ENCODE measurements at places on chromosomes 2 and 18.

DNA sequence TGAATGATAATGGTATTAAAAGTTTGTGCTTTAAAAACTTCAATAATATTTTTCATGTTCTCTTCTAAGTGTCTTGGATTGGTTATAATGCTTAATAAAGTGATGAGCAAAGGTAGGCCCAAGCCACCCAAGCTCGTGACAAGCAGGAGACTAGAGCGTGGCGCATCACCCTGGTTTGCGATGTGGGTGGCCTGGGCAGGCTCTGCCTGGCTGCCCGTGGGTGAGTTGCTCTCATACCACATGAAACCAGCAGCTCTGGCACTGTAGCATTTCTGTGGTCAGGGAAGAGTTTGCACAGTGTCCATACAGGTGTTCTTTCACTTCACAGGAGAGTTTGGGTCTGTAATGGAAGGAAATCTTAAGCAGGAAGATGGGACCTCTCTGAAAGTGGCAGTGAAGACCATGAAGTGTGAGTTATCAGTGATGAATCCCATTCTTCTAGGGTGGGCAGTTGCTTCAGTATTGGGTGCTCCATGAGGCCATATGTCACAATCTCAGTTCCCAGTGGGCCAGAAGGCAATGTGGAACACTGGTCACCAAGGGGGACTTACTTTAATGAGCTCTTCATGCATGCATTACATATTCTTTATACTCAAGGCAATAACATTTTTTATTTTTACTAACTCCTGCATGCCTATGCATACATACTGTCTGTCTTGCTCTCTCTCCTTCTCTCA lies 51.4 kb upstream of the TMEM87B start:
- no peak for DNase-seq

- DNase-seq = no peak
Measured at GRCh38 chr2:236874866-236875481, 210.7 kb upstream of the COPS8 start.

- DNase-seq = no peak
Measured at GRCh38 chr2:156653675-156654074, 217.5 kb downstream of the GPD2 start.

DNA sequence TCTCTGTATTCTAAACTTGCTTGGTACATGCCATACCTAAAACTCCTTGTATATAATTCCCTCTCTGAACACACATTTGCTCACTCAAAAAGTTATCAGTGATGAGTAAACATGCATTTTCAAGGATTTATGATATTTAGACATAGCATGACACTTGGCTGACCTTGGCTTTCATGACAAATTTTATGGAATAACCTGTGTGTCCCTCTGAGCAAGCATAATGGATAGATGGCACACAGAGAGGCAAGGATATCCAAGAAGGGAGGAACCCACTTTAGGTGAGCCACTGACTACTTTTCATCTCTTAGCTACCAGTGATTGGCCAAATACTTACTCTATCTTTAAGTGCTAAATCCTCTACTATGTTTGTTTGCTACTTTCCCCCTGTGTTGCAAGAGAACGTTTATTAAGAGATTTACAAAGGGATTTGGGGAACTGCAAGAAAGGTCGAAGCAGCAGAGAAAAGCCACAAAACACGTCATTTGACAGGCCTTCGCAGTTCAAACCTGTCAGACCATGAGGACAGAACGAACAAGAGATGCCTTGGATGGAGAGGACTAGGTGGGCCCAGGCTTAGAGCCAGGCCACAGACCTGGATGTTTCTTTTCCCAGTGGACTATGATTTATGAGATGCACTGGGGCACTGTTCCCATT lies 379.9 kb downstream of the NBAS start:
- DNase-seq = no peak

DNA sequence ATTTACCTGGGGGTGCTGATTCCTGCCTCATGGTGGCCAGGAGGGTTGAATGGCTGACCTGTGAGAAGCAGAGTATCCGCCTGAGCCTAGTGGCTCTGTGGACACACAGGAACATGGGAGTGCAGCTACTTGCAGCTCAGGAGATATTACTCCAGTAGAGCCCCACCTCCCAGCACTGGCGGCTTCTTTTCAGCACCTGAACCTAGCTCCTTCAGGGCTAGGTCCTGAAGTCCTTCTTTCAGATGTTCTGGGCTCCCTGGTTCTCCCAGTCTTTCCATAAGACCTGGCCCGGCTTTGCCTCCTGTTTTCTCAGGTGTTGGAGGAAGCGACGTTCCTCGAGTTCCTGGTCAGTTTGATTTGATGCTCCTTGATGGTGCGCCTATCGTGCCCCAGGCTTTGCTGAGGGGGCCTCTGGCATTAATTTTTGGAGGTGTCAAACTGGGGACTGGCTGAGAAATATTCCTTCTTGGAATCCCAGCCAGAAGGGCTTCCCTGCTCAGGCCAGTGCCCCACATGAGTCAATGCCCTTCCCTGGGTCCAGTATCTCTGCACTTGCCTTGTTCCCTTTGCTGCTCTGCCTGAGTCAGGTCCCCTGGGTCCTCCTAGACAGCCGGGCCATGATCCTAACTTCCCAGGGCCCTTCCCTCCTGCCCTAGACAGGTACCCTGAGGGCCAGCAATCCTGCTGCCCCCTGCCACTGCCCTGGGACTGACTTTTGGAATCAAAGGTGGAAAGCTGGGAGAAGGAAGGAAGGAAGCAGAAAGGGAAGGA lies 110.7 kb upstream of the HAAO start:
- no peak for DNase-seq

DNA sequence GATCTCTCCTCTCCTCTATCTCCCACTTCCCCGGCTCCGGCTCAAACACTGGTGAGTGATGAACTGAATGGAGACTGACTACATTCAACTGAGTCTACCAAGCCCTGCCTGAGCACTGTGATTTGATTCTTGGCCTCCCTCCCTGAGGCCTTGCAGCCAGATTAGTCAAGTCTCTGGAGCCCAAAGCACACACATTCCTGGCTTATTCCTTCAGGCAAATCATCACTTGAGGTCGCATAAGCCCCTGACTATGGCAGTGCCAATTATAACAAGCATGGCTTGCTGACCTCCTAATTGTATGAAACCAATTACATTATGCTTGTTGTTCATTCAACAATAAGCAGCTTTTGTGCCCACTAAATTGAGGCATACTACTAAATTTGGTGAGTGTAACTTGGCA lies 34.6 kb downstream of the EFEMP1 start:
- DNase-seq = no peak

DNA sequence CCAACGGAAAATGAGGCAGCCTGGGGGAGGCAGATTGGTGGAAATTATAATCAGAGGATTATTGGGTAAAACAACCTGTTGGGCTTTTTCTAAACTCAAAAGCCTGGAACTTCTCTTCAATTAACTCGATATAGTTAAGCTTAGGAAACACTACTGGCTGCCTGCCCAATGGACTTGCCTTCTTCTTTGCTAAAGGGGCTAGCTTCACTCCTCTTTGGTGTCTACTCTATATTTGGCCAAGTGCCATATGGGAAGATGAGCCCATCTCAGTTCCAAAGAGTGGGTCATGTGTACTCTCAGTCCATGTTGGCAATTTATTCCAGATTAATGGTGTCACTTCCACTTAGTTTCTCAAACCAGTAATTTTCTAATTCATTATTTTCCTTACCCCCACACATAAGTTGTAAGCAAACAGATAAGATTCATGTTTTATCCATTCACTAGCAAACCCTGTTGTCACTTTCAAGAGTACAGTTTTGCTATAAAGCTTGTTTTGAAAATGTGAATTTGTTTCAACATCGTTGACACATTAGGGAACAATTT lies 34.3 kb downstream of the DARS1 start:
- DNase-seq = no peak

DNA sequence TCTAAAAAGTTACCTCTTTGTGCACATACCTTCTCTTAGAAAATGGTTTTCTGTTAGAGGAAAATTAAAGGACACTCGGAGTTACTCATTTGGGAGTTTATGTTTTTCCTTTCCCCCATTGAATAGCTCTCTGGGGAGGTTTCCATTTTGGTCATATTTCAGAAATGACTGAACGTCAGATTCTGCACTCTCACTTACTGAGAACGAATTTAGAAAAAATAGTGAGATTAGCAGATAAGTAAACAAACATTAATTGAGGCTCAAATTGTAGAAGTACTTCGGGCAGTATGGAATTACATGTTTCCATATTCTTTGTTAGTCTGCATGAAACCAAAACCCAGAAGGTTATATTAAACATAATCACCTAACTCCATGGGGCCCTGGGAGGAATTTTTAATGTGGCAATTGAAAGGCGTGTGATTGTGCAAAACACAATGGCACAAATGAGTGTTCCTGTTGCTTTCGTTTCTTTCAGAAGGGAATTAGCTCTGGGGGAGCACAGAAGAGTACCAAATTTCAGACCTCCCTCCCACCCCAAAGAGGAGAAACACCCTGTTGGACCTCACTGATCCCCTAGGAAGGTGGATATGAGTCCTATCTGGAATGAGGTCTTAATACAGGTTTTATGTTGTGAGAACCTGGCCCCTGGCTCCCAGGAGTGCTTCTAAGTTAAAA lies 212.3 kb downstream of the BCL2 start:
- DNase-seq = no peak

- DNase-seq = no peak
Measured at GRCh38 chr18:3345885-3346284, 84.0 kb downstream of the MYL12B start.

DNA sequence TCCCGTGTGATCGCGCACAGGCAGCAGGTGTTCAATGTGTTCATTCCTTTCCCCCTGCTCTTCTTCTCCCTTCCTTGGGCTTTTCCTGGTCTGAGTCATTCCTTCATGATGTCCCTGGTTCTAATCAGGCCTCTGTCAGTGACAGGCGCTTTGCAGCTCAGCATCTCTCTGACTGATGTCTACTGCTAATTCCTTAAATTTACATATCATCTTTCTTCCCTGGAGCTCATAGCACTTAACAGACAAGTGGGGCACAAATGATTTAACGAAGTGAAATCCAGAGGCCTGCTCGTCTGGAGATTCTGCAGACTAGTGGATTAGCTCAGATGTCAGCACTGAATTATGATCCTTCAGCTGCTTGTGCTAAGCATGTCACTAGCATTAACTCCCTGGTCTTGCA lies 77.9 kb downstream of the NRP2 start:
- no peak for DNase-seq

GRCh38 chr2:106117882-106118684 lies 76.0 kb downstream of the UXS1 start:
- no peak for DNase-seq

DNA sequence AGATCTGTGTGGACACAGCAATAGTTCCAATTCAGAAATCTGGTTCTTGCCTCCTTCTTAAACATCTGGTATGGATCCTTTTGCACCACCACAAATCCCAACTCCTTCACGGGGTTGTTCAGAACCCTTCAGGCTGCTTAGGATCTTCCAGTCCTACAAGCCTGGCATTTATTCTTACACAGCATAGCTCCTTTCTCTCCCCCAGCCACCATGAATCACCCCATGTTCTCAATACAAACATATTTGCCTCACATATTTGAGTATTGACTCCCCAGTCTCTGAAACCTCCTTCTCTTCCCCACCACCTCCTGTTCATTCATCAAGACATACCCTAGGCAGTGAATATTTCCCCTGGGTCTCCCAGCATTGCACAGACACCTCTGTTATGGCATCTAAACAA lies 155.2 kb downstream of the ALK start:
- DNase-seq = no peak

GRCh38 chr2:15602393-15602792 lies 10.7 kb downstream of the DDX1 start:
- DNase-seq = no peak

DNA sequence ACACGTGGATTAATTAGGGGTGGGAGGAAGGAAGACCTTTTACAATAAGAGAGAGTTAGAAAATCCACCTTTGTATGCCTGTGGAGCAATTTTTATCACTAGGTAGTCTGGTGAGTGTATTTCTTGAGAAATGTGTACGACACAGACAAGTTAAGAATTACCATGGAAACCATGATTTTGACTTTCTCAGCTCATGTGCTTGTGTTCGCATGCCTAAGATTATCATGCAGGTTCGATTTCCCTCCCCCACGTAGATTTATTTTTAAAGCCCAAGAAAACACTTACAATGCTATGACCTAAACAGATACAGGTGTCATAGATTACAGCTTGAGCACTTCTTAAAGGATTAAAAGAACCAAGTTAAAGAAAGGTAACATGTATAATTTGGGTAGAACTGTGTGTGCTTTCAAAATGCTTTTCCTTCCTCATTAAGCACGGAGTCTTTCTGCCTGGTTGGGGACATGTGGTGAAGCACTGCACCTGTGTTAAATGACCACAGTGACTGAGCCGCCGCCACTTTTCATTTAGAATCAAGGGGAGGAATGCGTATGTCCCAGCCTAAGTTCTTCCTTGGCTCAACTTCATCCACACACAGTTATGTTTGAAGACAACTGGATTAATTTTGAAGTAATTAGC lies 16.6 kb downstream of the SERTAD2 start:
- DNase-seq = no peak

DNA sequence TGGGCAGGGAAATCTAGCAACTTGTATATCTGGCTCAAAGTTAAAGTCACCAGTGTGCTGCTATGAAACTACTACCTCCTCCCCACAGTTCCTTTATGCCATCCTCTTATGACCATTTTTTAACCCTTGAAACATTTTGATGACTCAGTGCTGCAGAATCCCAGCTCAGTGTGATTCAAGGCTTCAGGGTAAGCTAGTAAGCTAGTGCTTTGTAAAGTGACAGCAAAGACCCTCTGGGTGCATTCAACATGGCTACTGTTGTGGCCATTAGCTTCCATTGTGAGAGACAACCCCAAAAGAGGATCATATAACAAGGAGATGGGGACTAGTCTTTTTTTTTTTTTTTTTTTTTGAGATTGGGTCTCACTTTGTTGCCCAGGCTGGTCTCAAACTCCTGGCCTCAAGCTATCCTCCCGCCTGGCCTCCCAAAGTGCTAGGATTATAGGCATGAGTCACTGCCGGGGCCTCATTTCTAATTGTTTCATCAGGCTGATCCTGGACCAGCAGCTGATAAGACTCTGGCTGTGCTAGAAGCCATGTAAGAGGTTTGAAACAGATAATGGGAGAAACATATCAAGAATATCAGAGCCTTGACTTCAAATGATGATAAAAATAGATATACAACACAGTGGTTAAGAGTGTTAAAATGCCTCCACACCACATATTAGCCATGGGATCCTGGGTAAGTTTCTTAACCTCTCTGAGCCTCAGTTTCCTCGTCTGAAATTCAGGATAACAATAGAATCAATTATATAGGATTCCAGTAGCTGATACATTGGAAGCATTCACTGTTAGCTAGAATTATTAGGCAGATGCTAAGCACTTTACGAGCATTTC lies 65.7 kb upstream of the RTN4 start:
- DNase-seq = no peak

- DNase-seq = no peak
Measured at GRCh38 chr2:3727397-3728045, 24.1 kb downstream of the DCDC2C start.

DNA sequence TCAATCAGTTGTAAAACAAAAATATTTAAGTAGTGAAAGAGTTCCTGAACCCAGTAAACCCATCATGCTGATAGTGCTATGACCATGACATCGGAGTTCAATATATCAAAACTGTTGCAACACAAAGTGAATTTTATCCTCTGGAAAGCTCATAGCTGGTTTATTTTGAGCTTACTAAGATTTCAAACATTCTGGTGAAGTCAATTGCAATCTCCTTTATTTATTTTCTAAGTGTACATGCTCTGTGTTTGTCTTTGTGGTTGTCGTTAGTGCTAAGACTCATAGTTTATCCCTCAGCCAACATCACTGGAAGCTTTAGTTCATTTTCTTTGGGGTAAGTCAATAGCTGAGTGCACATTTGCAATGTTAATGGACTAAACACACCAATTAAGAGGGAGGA lies 91.9 kb downstream of the QPCT start:
- DNase-seq = no peak
